Lower lobe of right lung (tissue), 2 donors: ENCODE measurements at places on chromosomes 4 and X. TPM values are rescaled to one million over a fixed set of nuclear protein-coding genes. Genes with fewer than 3 reads are reported as not detected.
A peak's percentile ranks its signal among the peaks of the same experiment; 100 is the strongest.

Gene MTTP
- total RNA-seq = 0.15 TPM

Gene HADH
- total RNA-seq = 48.2 TPM

Gene ODAPH
- total RNA-seq = not detected

Gene TMSB15C
- 1.2 TPM for total RNA-seq

Gene UCHL1
- 8.4 TPM for total RNA-seq

Gene VGLL1
- not detected for total RNA-seq

Gene ZIC3
- total RNA-seq = not detected

Gene FOXO4
- 34.7 TPM for total RNA-seq

Gene F8A3
- not detected for total RNA-seq

Gene CFP
- 24.8 TPM for total RNA-seq

Gene SRPK3
- not detected for total RNA-seq

Gene IL2
- total RNA-seq = not detected

Gene KIT
- 28.5 TPM for total RNA-seq

Gene NHSL2
- total RNA-seq = 12.7 TPM

DNA sequence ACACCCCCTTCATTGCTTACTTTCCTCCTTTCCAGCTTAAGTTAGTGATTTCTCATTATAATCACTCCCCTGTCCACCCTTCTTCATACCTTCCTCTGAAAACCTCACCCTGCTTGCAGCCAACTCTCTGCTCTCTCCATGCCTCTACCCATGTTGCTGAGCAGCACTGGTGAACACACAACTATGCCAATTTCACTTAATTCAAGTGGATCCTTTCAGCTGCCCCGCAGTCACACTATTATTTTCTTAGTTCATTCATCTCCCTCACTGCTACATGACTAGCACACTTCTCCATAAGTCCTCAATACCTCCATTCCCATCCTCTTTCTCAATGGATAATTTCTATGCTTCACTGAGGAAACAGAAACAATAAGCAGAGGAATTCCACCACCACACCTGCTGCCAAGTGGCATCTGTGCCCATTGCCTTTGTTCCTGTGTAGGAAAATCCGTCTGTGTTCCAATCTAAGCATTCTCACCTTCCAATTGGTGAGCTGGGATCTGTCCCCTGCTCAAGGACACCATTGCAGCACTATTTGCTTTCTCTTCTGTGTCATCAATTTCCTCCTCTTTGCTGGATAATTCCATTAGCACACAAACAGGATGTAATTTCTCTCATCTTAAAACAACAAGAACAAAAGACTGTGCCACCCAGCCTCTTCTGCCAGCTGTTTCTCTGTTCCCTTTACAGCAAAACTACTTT is 25.2 kb upstream of the PRSS48 start:
- no peak for DNase-seq

- no peak for DNase-seq
Measured at GRCh38 chr4:150855981-150856510, 159.0 kb downstream of the LRBA start.

DNA sequence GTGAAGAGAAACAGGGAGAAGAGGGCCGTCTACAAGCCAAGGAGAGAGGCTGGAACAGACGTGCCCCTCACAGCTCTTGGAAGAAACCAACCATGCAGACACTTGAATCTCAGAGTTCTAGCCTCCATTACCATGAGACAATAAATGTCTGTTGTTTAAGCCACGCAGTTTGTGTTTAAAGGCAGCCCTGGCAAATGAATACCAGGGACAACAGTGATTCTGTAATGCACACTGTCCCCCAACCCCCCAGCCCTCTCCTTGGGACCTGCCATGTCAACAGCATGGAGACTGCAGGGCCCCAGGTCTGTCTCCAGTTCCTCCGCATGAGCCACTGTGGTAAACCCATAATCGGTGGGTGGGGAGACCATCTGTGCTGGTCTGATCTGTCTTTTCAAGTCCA is 348.0 kb upstream of the KLF3 start:
- no peak for DNase-seq

DNA sequence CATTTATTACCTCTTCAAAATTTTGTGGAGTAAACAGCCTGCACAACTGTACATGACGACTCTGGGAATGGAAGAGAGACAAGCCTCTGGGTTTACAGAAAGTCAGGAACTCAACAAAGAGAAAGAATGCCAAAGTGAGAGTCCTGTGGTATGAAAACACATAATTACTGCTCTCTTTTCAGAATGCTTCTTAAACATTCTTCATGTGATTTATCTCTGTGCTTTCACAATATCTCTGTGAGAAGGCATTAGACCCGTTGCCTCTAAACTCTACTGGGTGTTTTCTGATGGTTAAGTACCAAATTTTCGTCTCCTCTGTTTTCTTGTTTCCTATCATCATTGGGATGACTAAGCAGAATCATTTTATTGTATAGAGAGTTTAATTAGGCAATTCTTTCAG is 966.6 kb upstream of the SLIT2 start:
- no peak for DNase-seq

- DNase-seq = no peak
Measured at GRCh38 chr4:79173186-79173585, 152.7 kb downstream of the NAA11 start.

DNA sequence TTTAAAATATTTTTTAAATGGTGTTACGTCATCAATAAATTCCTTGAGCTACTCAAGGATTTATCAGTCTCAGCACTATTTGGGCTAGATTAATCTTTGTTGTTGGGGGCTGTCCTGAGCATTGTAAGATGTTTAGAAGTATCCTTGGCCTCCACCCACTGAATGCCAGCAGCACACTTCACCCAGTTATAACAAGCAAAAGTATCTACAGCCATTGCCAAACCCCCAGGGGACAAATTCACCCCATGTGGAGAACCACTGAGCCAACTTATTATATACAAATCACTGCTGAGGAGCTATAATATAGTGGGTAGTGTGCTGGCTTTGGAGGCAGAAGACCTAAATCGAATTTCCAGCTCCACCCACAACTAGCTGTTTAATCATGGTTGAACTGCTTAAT is 58.3 kb downstream of the ATP10D start:
- no peak for DNase-seq

GRCh38 chrX:45172890-45173289 is 27.8 kb downstream of the DIPK2B start:
- DNase-seq = no peak

- DNase-seq = no peak
Measured at GRCh38 chrX:13808293-13808692, 8.6 kb downstream of the GPM6B start.

GRCh38 chr4:54187148-54187547 is 41.9 kb upstream of the PDGFRA start:
- DNase-seq = no peak

GRCh38 chrX:39682778-39683177 is 415.0 kb downstream of the BCOR start:
- DNase-seq = no peak

- DNase-seq = no peak
Measured at GRCh38 chrX:1555370-1555769, 18.4 kb upstream of the P2RY8 start.

DNA sequence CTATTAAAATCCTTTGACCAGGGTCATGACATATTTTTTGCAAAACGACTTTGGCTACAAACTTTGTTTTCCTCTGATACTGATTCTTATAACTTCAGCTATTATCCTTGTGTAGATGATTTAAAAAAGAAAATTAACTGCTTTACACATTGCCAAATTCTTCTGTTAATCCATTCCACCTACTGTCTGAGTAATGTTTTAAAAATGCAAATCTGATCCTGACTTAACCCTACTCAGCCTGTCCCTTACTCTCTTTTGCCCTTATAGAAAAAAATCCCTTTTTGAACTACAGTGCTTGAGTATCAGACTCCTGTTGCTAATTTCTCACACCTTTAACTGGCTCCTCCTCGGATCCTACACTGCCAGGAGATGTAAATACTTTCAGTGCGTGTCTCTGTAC is 723.1 kb downstream of the ADGRL3 start:
- no peak for DNase-seq

- DNase-seq = no peak
Measured at GRCh38 chr4:53315300-53315699, 50.6 kb downstream of the SCFD2 start.

DNA sequence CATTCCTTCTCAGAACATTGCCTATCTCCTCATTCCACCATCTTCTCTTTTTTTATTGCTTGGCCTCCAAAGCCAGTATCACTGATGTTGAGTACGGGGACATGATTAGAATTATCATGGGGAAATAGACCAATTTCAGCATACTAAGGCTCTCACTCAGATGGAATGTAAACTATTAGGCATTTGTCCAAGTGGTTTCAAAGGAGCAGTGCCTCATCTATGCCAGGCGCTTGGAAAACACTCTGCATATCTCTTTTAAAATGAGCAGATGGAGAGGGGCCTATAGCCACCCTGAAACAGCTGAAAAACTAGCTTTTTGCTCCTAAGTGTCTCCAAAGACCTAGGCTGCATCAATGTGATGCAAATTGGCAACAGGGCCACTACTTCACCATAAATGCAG is 150.8 kb upstream of the DIPK2B start:
- DNase-seq = no peak

DNA sequence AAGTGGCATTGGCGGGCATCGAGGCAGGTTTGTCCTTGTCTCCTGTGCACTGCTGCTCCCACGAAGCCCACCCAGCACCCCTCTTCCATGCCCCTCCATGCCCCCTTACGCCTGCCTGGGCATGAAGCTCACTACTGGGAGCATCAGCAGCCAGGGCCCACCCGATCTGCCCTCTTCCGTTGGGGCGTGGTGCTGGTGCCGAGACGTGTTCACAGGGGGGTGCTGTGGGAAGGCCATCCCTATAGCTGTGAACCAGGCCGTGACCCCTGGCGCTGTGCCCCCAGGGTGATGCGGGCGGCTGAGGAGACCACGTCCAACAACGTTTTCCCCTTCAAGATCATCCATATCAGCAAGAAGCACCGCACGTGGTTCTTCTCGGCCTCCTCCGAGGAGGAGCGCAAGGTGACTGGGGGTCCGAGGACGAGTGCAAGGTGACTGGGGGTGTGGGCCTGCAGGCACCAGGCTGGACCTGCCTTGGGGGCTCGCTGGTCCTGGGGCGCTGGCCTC is 19.3 kb upstream of the ADD1 start:
- peak; percentile 35 for DNase-seq

- DNase-seq = no peak
Measured at GRCh38 chr4:24656906-24657305, 72.6 kb upstream of the DHX15 start.

DNA sequence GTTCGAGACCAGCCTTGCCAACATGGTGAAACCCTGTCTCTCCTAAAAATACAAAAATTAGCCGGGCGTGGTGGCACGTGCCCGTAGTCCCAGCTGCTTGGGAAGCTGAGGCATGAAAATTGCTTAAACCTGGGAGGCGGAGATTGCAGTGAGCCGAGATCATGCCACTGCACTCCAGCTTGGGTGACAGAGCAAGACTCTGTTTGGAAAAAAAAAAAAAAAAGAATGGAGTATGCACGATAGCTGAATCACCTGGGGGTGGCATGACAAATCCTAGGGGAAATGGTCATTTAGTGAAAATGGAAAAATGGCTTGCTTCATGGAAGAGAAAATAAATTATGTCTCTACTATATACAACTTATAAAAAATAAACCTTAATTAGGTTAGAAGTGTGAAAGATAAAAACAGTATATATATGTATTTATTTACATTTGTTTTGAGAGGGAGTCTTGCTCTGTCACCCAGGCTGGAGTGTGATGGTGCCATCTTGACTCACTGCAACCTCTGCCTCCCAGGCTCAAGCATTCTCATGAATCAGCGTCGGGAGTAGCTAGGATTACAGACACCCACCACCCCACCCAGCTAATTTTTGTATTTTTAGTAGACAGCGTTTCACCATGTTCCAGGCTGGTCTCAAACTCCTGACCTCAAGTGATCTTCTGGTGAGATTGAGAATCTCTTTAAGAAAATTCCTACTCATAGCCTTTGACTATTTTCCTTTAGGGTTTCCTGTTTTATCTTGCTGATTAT is 19.3 kb upstream of the ING2 start:
- DNase-seq = no peak

- no peak for DNase-seq
Measured at GRCh38 chr4:67861513-67861912, 22.3 kb downstream of the TMPRSS11D start.

DNA sequence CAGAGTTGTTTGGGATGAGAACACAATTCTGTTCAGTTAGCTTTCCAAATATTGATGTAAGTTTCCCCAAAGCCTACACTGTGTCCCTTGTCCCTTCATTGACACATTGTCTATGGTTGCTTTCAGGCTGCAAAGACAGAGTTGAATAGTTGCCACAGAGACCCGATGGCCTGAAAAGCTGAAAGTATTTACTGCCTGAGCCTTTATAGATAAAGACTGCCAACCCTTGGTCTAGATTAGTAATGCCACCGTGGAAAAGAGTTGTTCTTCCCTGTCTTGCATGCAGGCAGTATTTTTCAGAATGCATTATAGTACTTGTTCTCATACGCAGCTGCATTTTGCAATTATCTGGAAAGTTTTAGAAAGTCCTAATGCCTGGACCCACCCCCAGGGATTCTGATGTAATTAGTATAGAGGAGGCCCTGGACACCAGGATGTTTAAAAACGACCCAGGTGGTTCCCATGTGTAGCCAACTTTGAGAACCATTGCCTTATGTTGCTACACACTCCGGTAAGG is 180.8 kb downstream of the FRMPD4 start:
- DNase-seq = no peak

- no peak for DNase-seq
Measured at GRCh38 chr4:3238721-3239120, 10.2 kb upstream of the MSANTD1 start.

DNA sequence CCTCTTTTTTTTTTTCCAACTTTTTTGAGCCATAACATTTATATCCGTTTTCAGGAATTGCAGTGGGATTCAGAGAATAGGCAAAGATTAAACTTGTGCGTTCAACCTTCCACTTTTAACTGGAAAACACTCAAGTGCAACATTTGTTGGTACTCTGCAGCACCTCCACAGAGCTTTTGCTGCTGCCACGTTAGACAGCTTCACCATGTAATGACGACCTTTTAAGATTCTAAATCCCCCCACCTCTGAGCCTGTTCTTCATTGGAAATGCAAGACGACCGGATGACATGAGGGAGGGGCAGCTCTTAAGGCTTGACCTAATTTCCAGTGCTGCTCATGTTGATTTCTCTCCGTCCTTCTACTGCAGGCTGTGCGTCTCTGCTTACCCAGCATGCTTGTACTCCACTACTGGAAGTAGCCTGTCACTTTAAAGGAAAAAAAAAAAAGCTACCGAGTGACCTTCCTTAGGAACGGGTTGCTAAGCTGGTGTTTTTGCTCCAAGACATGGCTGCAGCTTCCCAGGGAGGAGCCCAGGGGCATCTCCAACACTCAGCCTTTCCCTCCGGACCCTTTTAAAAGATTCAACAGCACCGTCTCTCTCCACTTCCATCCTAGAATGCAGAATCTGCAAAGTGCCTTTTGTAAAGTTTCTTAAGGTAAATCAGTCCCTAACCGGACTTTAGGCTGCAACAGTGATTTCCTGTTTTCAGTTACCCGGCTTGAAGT is at the start of gene CC2D2A:
Gene CC2D2A, plus strand, starts transcription at position 481 of the 726 bp plus-strand sequence. CDS start 6,051 bp downstream, outside the sequence.
- DNase-seq = no peak

DNA sequence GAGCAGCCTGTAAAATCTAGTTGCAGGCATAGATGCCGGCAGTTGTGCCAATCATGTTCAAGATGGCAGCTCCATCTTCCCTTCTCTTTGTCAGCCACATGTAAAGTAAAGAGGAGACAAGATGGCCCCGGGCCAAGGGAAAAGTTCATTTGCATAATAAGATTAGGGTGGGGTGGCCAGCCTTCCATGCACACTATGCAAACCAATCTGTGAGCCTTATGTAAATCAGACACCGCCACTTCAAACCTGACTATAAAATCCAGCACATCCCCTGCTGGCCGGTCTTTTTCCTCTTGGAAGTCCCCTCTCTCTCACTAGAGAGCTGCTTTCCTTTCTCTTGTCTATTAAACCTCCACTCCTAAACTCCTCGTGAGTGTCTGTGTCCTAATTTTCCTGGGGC is 78.9 kb upstream of the CBR4 start:
- no peak for DNase-seq

GRCh38 chr4:159075531-159075932 is 27.3 kb upstream of the RAPGEF2 start:
- no peak for DNase-seq
